ENCODE measurements at places on chromosomes 7 and 10. TPM values are rescaled to one million over a fixed set of nuclear protein-coding genes. Genes with fewer than 3 reads are reported as not detected.

- no peak for DNase-seq
Observed at GRCh38 chr10:79349072-79349491, 1.8 kb downstream of the PPIF start.

GRCh38 chr10:133116455-133116854 lies 28.7 kb downstream of the ADGRA1 start:
- no peak for DNase-seq

- no peak for DNase-seq
Observed at GRCh38 chr10:87101996-87102395, 7.0 kb downstream of the SHLD2 start.

DNA sequence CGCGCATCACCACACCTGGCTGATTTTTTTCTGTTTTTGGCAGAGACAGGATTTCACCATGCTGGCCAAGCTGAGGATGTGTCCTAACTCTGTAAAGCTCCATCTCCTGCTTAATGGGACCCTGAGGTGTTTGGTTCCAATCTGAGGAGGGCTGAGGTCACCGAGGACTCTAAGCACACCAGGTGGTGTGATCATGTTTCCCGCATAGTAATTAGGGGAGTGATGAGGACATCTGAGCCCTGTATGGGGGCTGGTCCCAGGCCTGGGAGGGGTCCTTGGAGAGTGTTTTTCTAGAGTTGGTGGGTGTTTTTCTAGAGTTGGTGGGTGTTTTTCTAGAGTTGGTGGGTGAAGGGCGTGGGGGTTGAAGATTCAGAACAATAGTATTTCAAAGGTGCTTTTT lies 3.0 kb upstream of the ABHD11 start:
- DNase-seq, result no peak

GRCh38 chr7:18637516-18637915 lies 142.0 kb downstream of the HDAC9 start:
- no peak for DNase-seq

DNA sequence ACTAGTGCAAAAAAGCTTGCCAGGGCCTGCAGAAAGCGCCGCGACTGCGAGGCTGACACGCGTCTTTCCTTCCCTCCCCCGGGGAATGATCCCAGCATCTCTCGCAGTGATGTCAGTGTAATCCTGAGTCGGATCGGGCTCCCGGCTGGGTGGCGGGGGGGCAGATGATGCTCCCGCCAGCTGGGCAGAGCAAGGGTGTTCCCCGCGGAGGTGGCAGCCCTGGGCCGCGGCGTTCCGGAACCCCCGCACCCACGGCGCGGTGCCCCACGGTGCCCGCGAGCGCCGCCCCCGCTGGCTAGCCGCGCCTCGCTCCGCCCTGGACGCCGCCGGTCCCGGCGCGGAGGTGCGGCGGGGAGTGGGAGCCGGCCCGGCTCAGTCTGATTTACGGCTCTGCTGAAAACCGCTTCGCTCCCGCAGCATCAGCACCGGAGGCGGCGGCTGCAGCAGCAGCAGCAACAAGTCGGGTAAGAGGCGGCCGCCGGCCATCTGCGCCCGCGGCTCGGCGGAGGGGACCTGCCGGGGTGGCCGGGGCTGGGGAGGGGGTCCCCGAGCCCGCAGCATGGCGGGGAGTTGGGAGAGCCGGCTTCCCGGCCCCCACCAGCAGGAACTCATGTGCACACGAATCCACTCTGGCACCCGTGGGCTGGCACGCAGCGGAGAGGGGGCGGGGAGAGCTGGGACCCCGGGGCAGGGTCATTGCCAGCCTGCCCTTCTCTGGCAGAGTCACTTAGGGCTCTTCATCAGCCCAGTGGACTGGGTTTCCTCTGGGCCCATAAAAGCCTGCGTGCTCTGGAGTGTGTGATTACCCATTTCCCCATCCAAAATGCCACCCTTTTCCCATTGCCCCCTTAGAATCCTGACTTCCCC lies at the start of gene ZNF365:
TSS of gene ZNF365 (plus strand) at position 375 of the 867 bp plus-strand sequence. CDS start 1,825 bp downstream, outside the sequence.
- peak; percentile 63 for DNase-seq

Gene UCN3
- not detected for total RNA-seq

Gene HOXA11
- total RNA-seq, result 3.9 TPM

Gene H2BK1
- total RNA-seq, result not detected

Gene ZFAND2A
- total RNA-seq, result 25.3 TPM

Gene ZNF727
- total RNA-seq, result not detected

Data from LHCN-M2 (cell line).